ENCODE measurements at places on chromosomes 2 and 18. TPM values are rescaled to one million over a fixed set of nuclear protein-coding genes. Genes with fewer than 3 reads are reported as not detected.

DNA sequence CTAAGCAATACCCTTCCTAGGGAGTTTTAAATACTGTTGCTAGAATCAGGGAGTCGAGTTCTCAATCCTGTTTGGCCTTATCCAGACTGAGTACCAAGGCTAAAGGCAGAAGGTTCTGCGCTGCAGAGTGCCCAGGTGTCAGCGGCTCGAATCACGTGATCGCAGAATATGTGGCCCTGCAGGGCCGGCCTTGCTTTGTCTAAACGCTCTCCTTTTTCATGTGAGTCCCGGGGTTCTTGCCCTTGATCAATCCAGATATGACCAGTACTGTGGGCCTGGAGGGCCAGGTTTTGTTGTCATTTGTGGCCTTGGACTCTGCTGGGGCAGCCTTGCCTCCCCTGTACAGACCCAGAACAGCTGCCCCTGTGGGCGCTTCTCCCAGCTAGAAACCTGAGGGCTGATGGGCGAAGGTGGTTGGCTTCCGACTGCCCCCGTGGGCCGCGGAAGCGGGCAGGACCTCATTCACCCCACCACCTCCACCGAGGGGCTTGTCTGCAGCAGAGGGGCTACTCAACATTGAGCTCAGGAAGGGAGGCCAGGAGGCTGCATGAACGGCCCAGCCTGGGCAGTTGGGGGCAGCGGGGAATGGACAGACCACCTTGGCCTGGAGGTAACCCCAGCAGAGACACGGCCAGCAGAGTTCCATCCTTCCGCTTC is 225.0 kb downstream of the ALPK2 start:
- DNase-seq = no peak

GRCh38 chr18:56716692-56717146 is 65.6 kb downstream of the WDR7 start:
- no peak for DNase-seq

- DNase-seq = peak; percentile 78
Observed at GRCh38 chr2:67997528-67997900, 65.3 kb downstream of the C1D start.

- DNase-seq = peak; percentile 82
Observed at GRCh38 chr18:23573626-23574431, 12.5 kb downstream of the NPC1 start.

DNA sequence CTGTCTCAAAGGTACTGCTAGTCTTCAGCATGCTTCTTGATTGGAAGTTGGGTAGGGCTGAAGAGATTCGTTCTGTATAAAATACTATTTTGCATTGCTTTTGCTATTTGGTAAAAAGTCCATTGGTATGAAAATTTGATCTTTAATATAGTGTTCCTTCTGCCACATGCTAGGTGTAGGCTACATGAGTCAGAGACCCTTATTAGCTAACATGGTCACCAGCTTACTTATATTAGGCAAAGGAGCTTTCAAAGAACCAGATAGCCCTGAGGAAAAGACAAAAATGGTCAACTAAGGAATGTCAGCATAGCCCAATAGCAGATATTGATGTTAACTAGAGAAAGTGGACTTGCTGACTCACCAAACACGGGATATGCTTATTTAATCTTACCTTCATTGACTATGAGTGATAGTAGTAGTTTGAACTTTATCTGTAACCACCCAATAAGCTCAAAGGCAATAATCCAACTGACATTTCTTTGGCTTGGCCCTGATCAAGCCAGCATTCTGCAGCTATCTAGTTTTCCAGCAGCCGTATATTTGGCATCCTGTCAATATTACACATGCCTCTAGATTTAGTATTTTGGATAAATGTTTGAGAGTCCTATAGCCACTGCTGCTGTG is 110.0 kb downstream of the TPGS2 start:
- DNase-seq = no peak

DNA sequence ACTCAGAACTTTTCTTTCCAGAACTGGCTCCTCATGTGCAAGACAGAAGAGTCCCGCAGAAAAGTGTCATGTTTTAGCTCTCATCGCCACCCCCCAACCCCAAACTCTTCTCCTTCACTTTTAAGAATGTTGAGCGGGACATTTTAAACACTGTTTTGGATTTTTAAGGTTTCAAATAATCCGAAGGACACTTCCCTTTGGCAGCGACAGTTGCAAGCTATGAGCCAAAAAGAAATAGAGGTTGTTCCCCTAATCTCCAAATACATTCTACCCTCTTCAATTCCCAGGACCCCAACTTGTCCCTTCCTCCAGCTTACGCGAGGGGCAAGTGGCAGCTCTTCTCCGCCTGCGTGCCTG is 678 bp upstream of the UBE2E3 start:
- DNase-seq = no peak

DNA sequence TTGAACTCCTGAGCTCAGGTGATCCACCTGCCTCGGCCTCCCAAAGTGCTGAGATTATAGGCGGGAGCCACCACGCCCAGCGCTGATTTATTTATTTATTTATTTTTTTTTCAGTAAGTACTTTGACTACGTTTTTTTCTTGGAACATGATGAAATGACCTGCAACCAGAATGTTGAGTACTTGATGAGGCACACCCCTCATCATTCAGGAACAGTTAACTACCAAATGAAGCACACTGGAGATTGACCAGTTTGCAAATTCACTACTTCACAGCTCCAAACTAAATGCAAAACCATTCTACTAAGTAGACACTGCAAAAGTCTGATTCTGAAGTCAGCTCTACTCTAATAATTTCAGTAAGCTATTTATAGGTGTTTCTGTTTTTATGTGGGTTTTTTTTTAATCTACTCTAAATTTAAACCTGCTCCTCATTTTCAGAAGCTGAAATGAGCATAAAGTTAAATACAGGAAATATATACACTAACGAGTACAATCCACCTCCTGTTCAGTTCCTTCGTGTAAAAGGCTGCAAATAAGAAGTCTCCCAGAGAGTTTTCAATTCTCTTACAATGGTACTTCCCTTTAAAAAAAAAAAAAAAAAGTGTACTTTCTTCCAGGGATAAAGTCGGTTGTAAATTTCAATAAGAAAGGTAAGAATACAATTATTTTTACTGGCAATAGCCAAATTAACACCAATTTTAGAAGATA is 1.4 kb downstream of the GFPT1 start:
- DNase-seq = peak; percentile 5

The SIX2 gene
- total RNA-seq = 55.6 TPM

The CRYBA2 gene
- not detected for total RNA-seq

The PPP3R1 gene
- 23.5 TPM for total RNA-seq

The CCNT2 gene
- total RNA-seq = 16.7 TPM

The HOXD8 gene
- total RNA-seq = 0.58 TPM

The CCDC74B gene
- total RNA-seq = 24.8 TPM

The ALKAL2 gene
- not detected for total RNA-seq

All from LHCN-M2 (cell line).